ENCODE measurements at places on chromosomes 16 and 17.

- no peak for DNase-seq
These were observed 4.0 kb upstream of the METRNL start for GRCh38 chr17:83075270-83075880.

DNA sequence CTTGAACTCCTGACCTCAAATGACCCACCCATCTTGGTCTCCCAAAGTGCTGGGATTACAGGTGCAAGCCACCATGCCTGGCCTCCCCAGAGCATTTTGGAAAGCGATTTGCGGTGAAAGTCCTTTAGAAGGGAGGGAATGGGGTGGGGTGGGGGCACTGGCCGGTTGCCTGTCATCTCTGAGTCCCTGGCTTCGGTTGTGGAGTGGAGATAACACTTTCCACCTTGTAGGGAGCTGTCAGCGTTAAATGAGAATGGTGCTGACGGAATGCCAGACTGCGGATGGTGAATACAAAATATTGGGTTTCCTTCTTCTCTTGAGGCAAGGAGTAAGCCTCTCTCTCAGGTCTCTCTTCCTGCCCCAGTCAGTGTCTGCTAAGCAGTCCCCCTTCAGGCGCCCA is 5.2 kb upstream of the WNT3 start:
- DNase-seq, result no peak

- DNase-seq, result no peak
These were observed 133.6 kb downstream of the AATF start for GRCh38 chr17:37082311-37082860.

- DNase-seq, result peak; percentile 56
These were observed 421 bp upstream of the DLX4 start for GRCh38 chr17:49968405-49969133.

DNA sequence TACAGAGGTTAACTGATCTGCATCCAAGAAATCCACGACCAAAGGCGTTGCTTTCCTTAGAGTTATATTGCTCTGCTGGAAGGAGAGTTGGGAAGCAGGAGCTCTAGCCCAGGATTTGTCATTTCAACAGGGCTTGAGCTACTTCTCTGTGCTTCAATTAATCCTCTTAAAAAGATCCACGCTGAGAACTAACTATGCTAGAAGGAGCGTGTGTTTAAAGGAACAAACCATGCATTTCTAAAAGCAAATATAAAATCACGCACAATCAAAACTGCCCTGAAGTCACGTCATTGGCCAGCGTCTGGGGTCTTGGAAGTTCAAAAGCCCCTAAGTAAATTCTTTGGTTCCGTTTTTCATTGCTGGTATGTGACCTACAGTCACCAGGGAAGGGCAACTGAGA is 1.1 kb downstream of the ARL6IP1 start:
- no peak for DNase-seq

GRCh38 chr17:7854851-7855659 is at the start of gene TMEM88:
Gene TMEM88, plus strand, starts transcription at chr17:7855066. Its CDS starts 9 bp downstream, at chr17:7855075.
- peak; percentile 32 for DNase-seq

DNA sequence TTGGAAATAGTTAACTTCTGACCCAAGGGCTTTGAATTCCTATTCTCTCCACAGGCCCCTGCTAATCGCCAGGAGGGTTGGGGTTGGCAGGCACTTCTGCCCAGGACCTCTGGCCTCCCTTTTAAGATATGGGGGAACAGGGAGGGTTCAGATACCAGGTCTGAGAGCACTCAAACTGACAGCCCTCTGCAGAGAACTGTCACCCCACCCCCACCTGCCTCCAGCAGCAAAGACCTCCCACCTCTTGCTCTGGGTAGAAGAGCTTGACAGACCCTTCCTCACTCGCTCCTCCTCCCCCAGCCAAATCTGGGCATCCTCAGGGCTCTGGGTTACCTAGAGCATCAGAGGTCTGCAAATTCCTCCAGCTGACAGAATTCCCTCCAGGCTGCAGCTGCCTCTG is 11.6 kb downstream of the CDH3 start:
- no peak for DNase-seq

DNA sequence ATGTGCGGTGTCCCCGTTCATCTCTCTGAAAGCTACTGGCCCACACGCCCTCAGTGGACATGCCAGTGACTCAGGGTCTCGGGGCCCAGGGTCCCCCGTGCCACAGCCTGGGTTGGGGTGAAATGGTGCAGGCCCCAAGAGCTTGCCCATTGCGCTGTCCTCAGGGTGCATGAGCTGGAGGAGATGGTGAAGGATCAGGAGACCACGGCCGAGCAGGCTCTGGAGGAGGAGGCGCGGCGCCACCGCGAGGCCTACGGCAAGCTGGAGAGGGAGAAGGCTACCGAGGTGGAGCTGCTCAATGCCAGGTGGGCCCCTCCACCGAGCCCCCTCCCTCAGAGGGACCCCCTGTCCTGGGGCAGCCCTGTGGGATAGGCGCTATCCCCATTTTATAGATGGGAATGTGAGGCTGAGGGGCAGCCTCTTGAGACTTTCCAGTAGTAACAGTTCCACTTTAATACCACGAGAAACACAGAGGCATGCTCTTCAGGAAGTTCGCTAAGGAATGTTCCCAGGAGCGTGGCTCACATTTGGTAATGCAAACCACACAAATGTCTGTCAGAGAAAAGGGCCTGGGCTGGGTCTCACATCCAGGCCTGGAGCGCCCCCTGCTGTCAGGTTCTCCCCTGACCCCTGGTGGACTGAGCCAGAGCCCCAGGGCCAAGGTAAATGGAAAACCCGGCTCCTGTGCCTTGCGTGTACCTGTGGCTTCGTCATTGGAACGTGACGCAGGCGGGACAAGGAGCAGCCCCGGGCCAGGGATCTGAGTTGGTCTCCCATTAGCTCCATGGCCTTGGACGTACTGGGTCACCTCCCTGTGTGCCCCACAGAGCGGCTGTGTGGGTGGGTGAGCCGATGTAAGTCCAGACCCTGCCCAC is 133.7 kb downstream of the RAB11FIP4 start:
- DNase-seq, result peak; percentile 92

- DNase-seq, result peak; percentile 71
These were observed 3.9 kb downstream of the RSAD1 start for GRCh38 chr17:50482516-50482915.

GRCh38 chr16:48454051-48454450 is 68.8 kb upstream of the SIAH1 start:
- DNase-seq, result no peak

GRCh38 chr17:48830840-48831548 is at the start of gene CALCOCO2:
Gene CALCOCO2, plus strand, starts transcription at chr17:48831035. Its CDS starts 10,673 bp downstream, at chr17:48841708.
- DNase-seq, result peak; percentile 85

- no peak for DNase-seq
These were observed 7.0 kb upstream of the ANKFY1 start for GRCh38 chr17:4270736-4271135.

DNA sequence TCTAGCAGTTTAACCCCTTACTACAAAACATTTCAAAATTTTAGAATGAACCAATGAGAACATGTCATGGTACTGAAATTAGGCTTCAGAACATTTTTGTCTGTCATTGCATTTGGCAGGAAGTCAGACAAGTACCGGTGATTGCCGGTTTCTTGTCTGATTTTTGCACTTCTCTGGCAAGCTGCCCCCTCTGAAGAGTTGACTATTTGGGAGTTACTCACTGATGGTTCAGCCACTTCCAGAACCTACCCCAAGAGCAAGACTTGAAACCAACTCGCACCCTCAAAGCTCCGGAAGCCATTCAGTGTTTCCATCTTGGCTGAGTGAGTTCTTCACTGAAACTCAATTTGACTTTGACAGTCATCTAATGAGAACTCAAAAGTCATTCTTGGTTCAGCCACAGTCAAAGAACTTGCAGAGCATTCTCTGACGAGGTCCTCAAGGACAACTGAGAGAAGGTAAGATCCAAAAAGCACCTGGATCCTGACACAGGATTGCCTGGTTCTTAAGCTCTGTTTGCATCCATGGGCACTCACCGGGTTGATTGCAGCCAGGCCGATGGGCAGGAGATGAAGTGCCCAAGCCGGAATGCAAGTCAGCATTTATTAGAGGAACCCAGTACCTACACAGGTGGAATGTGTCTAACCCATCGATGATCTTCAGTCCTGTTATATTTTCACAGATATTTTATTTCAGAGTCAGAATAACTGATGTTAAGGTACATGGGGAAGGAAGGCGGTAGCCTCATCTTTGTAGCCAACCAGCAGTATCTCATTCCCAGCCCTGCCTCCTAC is 93.6 kb downstream of the USP22 start:
- DNase-seq, result no peak

GRCh38 chr17:37532756-37533155 is 43.1 kb downstream of the DUSP14 start:
- no peak for DNase-seq

- DNase-seq, result no peak
These were observed 73.5 kb downstream of the GOSR1 start for GRCh38 chr17:30550512-30551273.

DNA sequence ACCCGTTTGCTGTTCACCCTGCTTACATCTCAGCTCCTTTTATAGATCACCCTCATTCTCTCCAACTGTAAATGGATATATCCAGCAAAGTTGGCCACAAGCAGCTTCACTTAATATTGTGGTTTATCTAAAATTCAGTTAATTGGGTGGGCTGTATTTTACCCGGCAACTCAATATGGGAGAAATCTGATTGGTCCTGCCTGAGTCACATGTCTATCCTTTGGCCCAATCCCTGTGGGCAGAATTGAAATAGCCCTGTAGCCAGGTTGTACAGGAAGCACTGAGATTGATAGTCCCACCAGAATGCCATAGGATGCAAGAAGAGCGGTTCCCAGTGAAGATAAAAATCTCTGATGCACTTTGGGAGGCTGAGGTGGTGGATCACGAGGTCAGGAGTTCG is 73.2 kb downstream of the AIPL1 start:
- no peak for DNase-seq

Data from activated CD4-positive, alpha-beta T cell treated with anti-CD3 and anti-CD28 coated beads, Interleukin-2, amount 50 U/mL, for 1 hour (primary cell).